ENCODE measurements at places on chromosomes 13 and 19.

DNA sequence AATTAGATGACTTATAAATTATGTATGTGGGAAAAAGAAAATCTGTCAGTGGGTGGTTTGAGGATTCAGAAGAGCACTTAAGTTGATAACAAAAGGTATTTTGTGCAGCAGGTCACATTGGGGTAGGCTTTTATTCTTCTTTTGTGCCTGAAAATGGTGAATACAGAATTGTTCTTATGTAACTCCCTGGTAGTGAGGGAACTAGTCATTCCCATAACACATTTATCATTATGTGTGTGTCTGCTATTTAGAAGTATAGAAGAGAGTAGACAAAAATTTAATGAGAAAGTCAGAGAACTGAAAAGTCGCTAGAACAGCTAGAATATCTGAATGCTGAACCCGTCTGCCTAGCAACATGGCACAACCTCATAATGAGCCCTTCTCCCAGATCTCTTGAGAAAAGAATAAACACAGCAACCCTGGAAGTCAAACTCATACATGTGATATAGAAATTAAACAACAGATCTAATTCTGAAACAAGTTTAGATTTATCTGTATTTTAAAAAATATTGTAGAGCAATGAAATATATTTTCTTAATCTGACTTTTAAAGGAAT lies 111.8 kb upstream of the EDNRB start:
- DNase-seq = no peak

GRCh38 chr13:44271031-44271455 lies 102.6 kb upstream of the SERP2 start:
- no peak for DNase-seq

GRCh38 chr19:41308450-41309179 lies 1.4 kb upstream of the CCDC97 start:
- peak; percentile 89 for DNase-seq

DNA sequence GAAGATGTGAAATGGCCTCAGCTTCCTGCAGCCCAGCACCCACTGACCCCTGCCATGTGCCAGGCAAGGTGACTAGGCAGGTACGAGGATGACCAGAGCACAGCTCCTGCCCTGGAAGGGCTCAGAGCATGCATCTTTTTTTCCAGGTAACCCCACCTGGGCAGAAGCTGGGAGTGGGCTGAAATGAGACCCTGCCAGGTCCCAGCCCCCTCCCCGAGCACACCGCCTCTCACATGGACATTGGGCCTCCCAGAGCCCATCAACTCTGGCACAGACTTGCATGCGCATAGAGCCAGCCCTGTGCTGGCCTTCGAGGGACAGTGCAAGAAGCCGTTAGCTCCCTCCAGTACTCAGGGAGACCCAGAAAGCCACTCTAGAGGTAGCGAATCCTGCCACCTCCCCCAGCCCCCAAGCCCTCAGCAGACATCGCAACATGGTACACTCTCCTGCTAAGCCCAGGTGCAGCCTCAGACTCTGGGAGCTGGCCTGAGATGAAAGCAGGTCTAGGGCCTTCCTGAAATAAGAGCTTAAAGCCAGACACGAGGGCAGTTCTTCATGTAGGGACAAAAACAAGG lies 8.9 kb upstream of the VSTM2B start:
- DNase-seq = no peak

- no peak for DNase-seq
These were observed 17.2 kb upstream of the SLITRK6 start for GRCh38 chr13:85816413-85816812.

GRCh38 chr13:44373247-44373600 lies 400 bp upstream of the SERP2 start:
- no peak for DNase-seq

GRCh38 chr19:54186934-54187381 lies 2.4 kb downstream of the MBOAT7 start:
- DNase-seq = no peak

DNA sequence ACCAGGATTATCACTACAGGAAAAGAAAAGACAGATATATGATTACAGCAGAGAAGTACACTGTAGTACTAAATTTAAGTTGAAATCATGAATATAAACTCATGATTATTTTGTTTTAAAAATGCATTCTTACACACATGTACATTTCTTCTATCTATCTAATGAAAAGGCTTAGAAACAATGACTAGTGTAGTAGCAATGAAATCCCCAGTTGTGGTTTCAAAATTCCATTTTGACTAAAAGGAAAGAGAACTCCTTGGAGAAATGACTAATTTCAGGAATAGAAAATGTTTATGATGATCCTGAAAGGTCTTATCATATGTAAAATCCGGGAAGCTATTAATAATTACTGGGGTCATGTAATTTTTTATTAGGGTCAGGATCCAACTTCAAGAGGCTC lies 195.0 kb upstream of the STARD13 start:
- no peak for DNase-seq

DNA sequence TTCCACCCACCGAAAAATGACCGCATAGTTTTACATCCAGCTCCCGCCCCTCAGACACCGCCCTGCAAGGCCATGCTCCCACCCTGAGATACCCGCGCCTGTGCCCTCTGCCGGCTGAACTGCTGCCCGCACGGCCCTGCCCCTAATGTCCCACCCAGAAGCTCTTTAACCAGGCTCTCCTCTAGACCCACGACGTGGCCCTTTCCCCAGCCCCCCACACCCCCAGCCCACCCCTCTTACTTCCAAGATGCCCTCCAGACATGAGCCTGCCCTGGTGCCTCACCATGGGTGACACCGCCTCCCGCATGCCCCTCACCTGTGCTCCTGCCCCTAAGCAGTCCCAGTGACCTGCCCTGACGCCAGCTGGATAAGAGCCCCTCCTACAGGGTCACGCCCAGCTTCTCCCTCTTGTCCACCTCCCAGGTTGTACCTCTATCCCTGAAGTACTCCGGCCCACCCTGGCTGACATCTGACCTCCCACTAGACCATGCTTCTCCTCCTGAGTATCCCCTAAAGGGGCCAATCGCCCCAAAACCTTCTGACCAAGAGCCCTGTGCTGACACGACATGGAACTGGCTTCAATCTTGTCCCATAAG lies 51.2 kb downstream of the COLGALT1 start:
- DNase-seq = no peak

GRCh38 chr13:21216332-21216731 lies 39.9 kb downstream of the MRPL57 start:
- DNase-seq = no peak

GRCh38 chr13:36551445-36551844 lies 119.2 kb downstream of the CCNA1 start:
- no peak for DNase-seq

- no peak for DNase-seq
These were observed 4.1 kb downstream of the SLC10A2 start for GRCh38 chr13:103062079-103062478.

- peak; percentile 69 for DNase-seq
These were observed 5.9 kb upstream of the EHD2 start for GRCh38 chr19:47707135-47707925.

DNA sequence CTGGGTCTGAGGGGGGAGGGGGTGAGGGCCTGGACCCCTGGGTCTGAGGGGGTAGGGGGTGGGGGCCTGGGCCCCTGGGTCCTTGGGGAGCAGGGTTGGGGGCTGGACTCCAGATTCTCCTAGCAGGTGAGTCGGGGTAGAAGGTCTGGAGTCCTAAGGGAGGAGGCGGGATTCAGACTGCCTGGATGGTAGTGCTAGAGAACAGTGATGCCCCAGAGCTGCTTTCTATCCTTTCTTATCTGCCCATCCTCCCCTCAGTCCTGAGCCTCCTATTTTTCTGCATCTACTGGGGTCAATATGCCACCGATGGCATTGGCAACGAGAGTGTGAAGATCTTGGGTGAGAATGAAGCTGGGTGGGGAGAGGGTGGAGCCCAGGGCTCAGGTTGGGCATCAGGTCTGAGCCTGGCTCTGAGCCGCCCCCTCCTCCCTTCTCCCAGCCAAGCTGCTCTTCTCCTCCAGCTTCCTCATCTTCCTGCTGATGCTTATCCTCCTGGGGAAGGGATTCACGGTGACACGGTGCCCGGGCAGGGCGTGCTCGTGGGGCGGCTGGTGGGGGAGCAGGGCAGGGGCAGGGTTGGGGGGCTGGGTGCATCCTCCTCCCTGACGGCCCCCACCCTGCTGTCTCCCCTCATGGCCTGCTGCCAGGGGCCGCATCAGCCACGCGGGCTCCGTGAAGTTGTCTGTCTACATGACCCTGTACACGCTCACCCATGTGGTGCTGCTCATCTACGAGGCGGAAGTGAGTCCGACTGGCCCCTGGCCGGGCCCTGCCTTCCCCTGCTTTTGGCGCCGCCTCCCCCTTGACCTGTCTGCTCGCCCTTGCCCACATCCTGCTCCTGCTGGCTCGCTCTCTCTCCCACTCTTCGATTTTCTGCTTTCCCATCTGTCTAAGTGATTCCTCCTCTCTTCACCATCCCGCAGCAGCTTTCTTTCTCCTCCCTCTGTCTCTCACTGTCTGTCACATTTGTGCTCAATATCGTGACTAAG lies 3.4 kb downstream of the TMEM145 start:
- no peak for DNase-seq

DNA sequence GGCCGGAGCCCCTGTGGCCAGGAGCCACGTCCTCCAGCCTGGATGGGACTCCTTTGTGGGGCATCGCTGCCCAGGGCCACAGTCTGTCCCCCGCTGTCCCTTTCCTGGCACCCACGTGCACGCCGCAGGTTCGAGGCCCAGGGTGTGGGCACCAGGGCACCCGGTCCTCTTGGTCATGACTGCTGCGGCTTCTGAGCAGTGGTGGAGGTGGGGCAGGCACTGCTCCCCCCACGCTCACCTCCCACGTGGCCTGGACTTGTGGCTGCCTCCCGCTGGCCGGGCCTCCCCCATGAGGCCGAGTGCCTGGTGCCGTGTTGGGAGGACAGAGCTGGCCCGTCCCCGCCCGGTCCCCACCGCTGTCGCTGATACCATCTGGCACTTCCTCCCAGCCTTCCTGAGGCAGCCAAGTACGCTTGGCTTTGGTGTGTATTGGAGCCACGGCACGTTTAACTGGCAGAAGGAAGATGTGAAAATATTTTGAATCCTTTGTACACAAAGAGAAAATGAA lies 12.8 kb downstream of the SPPL2B start:
- no peak for DNase-seq

DNA sequence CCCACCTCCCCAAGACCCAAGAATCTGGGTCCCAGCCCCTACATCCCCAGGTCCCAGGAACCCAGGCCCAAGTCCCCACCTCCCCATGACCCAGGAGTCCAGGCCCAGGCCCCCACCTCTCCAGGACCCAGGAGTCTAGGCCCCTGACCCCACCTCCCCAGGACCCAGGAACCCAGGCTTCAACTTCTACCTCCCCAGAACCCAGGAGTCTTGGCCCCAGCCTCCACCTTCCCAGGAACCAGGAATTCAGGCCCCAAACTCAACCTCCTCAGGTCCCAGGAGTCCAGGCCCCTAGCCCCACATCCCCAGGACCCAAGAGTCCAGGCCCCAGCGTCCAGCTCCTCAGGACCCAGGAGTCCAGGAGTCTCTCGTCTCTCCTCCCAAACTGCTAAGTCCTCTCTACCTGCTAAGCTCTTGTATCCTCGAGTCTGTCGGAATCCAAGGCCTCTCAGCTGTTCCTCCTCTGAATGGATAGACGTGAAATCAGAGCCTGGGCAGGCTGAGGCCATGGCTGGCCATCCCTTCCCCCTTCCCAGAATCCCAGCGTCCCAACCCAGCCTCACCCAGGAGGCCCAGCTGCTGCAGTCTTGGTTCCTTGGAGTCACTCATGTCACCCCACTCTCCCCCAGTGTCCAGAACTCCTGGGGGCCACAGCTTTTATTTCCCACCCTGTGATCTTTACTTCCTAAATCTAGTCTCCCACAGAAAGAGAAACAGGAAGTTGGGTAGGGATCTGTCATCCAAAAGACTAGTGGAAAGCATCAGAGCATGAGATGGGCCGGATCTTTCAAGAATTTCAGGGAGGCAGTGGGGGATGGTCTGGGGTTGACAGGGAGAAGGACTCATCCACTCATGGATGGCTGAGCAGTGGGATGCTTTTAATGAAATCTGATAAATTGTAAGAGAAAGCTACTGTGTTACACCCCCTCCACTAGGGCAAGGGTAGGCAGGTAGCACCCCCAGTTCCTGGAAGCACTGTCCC lies at the start of gene CD209:
Gene CD209, minus strand, starts transcription at position 632 of the 982 bp plus-strand sequence. Its CDS starts 23 bp downstream, at position 609.
- no peak for DNase-seq

DNA sequence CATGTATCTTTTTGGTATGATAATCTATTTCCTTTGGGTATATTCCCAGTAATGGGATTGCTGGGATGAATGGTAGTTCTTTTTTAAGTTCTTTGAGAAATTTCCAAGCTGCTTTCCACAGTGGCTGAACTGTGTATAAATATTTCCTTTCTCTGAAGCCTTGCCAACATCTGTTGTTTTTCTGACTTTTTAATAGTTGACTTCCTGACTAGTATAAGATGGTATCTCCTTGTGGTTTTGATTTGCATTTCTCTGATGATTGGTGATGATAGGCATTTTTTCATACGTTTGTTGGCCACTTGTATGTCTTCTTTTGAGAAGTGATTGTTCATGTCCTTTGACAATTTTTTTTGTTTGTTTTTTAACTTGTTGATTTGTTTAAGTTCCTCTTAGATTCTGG lies 61.6 kb upstream of the PCDH17 start:
- no peak for DNase-seq

DNA sequence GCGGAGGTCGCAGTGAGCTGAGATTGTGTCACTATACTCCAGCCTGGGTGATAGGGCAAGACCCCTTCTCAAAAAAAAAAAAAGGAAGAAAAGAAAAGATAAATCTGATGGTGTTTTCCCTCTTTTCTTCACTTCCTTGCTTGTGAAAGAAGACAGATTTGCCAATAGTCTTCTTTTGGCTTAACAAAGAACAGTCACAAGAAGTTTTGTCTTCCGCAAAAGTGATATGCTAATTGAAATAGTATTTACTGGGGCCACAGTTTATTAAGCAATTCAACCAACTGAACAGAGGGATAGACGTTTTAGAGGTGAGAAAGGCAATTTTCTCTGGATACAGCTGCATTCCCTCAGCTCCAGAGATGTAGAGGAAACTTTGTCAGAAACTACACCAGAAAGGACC lies 22.9 kb upstream of the PLAUR start:
- DNase-seq = no peak

- no peak for DNase-seq
These were observed 151.6 kb downstream of the ZNF536 start for GRCh38 chr19:30523791-30524190.

DNA sequence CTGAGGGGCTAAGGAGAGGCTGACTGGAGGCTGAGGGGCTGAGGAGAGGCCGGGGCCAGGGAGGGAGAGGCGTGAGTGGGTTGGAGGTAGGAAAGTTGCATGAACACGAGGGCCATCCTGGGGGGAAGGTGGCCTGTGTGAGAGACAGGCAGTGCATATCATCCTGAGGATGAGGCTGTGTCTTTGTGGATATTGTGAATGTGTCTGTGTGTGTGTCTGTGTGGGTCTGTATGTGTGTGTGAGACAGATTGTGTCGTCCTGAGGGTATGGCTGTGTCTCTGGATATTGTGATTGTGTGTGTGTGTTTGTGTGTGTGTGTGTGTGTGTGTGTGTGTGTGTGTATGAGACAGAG lies 422 bp downstream of the ZNF71 start:
- no peak for DNase-seq

DNA sequence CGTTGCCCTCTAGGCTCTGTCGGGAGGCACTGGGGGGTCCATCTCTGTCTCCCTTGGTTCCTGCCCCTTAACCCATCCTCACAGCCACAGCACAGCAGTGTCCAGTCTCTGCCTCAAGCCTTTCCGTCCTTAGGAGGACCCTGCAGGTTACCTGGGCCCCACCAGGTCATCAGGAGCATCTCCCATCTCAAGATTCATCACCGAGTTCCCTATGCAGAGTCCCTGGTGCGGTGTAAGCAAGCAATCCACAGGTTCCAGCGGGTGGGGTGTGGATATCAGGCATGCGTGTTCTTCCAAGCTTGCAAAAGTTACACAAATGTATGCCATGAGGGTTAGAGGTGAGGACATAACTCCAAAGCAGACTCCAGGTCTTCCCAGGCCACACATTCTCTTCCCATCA lies 20.9 kb upstream of the GAS6 start:
- no peak for DNase-seq

- DNase-seq = no peak
These were observed 1.5 kb downstream of the ZNF543 start for GRCh38 chr19:57321751-57322150.

Data from CD4-positive, alpha-beta T cell treated with Interleukin-6 at 100 ng/mL for 8 hours (primary cell).